ENCODE measurements at places on chromosomes 7 and 10. TPM values are rescaled to one million over a fixed set of nuclear protein-coding genes. Genes with fewer than 3 reads are reported as not detected.

DNA sequence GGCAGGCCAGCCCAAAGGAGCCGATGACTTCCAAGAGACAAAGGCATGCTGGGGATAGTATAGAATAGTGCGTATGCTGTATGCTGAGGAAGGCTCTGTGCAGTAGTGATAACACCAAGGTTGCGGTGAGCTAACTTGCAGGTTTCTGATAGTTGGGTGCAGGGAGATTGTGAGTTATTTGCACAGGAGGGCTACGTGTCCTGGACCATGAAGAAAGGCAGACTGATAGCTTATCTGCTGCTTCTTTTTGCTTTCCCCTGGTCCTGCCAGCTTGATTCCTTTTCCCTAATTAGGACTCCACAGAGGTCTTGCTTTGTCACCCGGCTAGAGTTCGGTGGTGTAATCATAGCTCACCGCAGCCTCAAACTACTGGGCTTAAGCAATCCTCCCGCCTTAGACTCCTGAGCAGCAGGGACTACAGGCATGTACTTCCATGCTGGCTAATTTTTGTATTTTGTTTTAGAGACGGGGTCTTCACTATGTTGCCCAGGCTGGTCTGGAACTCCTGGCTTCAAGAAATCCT is 43.9 kb upstream of the ARHGAP12 start:
- no peak for DNase-seq

GRCh38 chr7:22675421-22675820 is 51.6 kb upstream of the IL6 start:
- DNase-seq, result no peak

DNA sequence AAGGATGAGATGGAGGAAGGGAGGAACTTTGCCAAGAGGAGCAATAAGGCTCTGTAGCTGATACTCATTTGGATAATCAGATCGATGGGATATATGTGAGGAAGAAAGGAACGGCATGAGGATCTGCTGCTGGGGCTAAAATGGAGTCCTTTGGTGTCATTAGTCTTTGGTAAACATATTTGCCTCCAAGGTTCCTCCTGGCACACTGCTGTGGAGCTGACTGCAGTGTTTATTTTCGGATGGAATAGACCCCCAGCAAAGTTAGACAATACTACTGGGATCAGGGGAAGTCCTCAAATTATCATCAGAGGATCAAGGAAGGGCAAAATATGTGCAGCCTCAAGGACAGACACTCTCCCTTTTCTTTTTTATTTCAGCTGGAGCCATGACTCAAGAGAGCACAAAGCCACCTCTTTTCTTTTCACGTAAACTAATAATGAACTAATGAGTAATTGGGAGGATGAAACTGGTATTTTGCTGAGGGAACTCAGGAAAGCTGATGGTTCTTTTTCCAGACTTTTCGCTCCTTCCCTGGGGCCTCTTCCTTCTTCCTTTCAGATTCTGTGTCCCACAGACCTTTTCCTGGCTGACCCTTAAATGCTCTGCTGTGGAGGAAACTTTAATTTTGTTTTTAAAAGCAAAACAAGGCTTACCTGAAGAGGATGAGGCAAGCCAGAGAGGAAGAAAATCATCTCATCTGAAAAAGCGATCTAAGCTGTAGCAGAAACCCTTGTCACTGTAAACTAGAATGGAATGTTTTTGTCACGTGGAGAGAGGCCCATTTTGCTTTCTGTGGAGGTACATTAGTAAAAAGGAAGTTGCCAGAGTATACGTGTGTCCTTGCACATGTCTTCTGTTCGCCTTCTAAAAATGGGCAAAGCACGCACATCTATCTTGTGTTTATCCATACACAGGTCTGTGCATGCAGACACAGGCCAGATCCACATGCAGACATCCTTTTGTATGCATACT is 33.3 kb downstream of the LRMDA start:
- no peak for DNase-seq

Gene SPDYE11
- total RNA-seq, result not detected
